ENCODE measurements at places on chromosomes 11 and 22.

DNA sequence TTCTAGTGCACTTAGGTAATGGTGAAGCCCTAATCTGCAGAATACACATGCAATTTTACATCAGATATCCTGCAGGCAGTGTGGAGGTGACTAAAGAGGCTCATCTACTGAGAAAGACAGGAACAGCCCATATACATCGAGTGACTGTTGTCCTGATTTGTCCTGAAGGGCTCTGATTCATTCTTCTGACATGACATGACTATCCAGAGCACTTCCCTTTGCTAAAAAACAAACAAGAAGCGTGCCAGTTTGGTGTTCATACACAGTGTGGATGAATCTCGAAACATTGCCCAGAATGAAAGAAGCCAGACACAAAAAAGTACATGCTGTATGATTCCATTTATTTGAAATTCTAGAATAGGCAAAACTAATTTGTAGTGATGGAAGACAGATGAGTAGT is 48.0 kb upstream of the AMPD3 start:
- no peak for DNase-seq

- DNase-seq = no peak
Observed at GRCh38 chr11:64361659-64362058, 2.7 kb downstream of the RPS6KA4 start.

DNA sequence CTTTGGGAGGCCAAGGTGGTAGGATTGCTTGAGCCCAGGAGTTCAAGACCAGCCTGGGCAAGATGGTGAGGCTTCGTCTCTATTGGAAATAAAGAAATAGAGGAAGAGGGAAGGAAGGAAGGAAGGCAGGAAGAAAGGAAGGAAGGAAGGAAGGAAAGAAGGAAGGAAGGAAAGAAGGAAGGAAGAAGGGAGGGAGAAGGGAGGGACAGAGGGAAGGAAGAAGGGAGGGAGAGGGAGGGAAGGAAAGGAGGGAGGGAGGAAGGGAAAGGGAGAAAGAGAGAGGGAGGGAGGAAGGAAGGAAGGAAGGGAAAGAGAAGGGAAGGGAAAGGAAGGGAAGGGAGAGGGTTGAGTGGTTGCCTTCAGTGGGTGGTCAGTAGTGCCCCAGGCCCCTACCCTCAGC is 13.9 kb upstream of the PNPLA3 start:
- DNase-seq = no peak

DNA sequence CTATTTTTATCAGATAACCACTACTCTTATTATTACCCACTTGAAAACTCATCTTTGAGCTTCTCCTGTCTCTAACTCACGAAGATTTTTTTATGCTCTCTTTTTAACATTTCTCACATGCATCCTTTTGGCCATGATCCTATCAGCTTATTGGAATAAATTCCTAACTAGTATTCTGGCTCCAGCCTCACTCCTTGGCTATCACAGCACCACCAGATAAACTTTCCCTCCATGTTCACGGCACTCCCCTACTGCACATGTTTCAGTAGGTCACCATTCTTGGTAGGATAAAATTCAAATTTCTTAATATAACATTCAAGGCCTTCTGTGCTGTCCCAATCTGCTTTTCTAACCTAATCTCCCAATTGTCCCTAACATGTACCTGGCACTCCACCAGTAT is 186.6 kb upstream of the UBASH3B start:
- DNase-seq = no peak

DNA sequence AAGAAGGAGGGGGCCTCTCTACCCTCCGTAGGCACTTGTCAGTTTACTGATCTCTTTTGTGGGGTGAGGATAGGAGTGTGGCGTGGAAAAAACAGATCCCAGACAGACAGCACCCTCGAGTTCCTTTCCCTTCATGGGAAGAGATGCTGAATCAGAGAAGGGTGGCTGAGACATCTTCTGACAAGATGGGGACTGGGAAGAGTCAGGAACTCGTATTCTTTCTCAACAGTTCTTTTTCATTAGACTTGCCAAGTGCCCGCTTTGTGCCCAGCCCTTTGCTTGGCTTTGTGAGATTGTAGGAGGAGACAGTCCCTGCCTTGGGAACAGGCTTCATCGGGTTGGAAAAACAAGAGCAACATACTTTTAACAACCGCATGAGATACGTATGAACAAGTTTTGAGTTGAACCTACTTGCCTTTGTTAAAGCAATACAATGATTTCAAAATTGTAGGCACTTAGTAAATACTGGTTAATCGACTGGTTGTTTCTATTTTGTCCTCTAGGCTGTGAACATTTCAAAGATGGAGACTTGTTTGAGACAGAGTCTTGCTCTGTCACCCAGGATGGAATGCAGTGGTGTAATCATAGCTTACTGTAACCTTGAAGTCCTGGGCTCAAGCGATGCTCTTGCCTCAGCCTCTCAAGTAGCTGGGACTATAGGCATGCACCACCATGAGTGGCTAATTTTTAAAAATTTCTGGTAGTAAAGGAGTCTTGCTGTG is 1.1 kb downstream of the RRM1 start:
- peak; percentile 22 for DNase-seq

DNA sequence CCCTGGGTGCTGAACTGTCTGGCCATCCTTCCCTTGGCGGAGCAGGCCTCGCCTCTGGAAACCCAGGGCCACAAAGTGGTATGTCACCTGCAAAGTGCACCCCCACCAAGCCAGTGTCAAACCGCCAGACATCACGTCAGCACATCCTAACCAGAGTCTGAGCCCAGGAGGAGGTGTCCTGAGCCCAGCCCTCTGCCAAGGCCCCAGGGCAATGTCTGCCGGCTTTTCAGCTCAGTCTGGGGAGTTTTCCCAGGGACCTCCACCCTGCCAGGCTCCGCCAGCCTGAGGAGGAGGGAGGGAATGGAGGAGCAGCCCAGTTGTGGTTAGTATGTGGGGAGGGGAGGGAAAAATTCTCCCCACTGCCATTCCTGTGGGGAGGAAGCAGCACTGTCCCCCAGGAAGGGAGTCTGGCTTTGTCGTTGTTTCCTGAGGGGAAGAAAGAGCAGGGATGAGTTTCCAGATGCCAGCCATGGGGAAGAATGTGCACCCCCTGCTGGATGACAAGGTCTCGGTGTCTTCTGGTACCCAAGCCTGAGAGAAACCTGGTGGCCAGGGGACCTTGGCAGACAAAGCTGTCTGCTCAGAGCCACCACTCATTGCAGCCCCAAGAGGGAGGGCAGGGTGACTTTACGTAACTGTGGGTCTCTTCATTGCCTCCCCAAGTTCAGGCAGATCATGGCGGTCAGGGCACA is 81.4 kb upstream of the CD82 start:
- peak; percentile 50 for DNase-seq

GRCh38 chr11:2293531-2293971 is 8.2 kb downstream of the C11orf21 start:
- no peak for DNase-seq

- no peak for DNase-seq
Observed at GRCh38 chr22:24400034-24400725, 27.2 kb upstream of the ADORA2A start.

DNA sequence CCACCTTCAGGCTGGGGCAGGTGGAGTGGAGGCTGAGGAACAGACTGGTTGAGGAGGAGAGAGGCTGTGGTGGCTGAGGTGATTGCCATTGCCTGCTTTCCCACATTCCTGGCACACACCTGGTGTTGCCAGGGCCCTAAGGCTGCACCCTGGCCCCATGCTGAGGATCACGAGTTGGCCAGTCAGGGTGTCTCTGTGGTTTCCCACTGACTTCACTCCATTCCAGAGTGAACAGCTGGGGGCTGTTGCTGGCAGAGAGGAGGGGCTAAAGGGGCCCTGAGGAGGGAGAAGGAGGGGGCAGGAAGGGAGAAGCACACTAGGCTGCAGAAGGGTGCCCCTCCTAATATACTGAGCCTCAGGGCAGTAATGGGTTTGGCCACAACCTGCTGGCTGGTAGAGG is 1.8 kb downstream of the TMEM86A start:
- DNase-seq = no peak

DNA sequence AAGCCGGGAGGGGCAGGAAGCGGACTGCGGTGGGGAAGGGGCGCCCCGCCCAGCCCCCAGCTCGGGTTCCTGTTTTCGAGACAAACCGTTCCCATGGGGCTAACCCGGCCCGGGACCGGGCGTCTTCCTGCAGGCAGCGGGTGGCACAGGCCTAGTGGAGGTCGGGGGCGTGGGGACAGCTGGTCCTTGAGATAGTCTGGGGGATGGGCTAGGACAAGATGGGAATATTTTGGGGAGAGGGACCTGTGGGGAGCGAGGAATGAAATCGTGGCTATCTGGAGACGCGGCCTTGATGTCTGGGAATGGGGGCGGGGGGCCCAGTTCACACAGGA is 1.2 kb upstream of the RASGRP2 start:
- DNase-seq = peak; percentile 17
